ENCODE measurements at places on chromosomes 12 and 14.

DNA sequence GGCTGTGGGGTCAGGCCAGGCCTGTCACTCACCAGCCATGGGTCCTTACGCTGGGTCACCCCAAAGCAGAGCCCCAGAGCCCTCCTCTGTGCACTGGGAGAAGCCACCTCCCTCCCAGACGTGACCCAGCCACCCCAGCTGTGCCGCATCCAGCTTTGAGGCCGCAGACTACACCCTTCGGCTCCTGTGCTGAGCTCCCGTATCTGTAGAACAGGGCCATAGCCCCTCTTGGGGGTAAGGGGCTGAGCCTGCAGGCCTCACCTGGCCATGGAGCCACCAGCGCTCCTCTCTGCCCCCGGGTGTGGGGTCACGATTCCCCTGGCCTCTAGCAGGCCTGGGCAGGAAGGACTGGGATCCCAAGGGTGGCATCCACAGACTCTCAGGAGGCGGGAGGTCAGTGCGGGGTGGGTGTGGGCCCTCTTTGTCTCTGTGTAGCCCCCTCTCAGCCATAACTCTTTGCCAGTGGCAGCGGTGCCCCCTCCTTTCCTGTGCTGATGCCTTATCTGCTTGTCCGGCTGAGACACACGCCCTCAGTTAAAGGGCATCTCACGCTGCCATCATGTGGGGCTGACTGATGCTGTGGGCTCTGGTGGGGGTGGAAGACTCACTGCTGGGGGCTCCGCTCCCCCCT is 16.3 kb downstream of the ASPG start:
- no peak for DNase-seq

DNA sequence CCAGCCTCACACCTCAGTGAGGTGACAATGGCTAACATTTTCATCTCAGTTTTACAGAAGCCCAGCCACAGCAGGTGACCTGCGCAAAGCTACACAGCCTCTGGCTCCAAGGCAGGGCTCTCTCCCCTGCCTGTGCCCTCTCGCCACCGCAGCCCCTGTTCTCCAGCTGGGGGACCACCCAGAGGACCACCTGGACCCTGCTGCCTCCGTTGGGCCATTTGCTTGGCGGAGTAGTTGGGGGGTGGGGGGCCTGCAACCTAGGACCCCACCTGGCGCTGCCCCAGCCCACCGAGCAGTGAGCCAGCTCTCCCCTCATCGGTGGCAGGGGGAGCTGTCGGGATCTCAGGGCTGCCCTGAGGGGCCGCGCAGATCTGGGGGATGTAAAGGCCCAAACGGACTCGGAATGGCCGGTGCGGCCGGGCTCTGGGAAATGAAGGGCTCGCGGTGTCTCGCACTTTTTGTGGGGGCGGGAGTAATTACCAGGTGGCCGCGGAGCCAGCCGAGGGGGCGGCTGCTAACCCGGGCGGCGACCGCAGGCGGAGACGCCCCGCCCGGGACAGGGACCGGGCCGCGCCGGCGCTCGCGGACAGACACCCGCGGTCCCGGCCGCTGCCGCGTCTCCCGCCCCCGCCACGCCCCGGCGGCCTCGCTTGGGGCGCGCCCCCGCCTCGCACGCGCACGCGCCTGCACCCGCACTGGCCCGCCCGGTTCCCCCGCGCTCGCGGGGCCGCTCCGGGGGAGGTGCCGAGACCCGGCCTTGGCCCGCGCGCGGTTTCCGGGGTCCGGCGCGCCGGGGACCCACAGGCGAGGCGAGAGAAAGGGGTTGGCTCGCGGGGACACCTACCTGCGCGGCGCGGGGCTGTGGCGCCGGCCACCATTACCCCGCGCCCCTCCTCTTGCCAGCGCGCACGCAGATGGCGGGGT is 8.6 kb upstream of the GPR68 start:
- DNase-seq, result peak; percentile 57

DNA sequence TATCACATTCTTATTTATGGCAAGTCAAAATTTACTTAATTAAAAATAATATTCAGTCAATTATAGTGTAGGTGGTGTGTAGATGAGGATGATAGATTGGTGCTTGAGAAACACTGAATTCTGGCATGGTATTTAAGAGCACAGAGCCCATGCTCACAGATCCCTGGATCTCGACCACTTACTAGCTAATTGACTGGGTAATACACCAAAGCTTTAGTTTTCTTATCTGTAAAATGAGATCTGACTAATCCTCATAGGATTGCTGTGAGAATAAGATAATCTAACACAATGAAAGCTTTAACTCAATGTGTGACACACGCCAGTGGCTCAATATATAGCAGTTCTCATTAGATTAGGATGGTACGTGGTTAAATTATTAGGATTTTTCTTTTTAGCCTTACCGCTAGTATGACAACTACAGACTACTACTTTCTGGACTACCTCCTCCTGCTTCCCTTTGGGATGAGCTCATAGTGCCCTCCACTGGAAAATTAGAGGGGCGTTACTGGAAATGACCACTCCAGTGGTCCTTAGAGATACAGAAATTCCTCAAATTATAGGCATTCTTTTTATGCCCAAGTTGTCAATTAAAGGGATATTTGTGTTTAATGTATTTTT is 482.8 kb upstream of the TBX3 start:
- DNase-seq, result no peak

DNA sequence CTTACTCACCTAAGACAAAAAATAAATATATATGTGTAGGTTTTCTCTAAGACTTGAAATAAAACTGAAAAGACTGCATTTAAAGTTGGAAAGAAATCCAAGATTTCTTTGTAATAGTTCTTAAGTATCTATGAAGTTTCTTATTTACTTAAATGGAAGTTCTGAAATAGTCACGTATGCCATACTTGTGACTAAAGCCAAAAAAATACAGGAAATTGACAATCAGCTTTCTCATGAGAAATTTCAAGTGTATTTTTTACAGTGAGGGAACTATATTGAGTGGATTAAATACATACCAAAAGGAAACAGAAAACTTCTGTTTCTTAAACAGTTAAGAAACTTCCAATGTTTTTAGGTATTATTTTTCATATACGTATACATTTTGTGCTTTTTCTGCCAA is 188.1 kb downstream of the DPY19L2 start:
- DNase-seq, result no peak

DNA sequence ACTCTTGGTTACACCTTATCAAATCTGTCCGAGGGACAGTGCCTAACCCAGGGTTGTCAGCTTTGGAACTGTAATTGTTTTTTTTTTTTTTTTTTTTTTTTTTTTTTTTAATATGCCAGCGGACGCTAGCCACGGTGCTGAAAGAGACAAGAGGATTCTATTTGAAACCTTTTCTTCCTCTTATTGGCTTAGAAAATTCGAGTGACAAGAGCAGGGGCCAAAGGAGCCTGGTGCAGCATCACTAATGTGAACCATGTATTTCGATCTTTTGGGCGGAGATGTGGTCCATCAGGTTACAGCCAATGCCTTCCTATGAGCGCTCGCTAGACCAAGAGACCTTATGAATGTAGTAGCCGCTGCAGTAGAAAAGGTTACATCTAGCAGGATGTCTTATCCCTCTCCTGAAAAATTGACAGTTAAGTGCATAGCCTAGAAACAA is 922 bp downstream of the PTPRR start:
- no peak for DNase-seq

DNA sequence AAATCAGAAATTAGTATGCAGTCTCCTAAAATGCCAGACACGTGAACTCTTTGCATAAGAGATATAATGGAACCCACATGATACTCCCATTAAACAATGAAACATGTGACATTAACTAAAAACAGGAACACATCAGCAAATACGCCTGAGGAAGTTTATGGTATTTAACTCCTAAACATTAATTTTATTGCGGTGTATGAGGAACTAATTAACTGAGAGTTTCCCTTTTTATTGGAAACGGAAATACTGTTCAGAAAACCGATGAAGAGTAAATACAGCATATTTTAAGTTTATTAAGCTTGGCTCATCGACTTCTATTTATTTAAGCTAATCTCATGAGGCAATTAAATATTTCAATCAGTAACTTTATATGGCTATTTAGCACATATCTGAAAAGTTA is 290.3 kb downstream of the SOX5 start:
- DNase-seq, result no peak

DNA sequence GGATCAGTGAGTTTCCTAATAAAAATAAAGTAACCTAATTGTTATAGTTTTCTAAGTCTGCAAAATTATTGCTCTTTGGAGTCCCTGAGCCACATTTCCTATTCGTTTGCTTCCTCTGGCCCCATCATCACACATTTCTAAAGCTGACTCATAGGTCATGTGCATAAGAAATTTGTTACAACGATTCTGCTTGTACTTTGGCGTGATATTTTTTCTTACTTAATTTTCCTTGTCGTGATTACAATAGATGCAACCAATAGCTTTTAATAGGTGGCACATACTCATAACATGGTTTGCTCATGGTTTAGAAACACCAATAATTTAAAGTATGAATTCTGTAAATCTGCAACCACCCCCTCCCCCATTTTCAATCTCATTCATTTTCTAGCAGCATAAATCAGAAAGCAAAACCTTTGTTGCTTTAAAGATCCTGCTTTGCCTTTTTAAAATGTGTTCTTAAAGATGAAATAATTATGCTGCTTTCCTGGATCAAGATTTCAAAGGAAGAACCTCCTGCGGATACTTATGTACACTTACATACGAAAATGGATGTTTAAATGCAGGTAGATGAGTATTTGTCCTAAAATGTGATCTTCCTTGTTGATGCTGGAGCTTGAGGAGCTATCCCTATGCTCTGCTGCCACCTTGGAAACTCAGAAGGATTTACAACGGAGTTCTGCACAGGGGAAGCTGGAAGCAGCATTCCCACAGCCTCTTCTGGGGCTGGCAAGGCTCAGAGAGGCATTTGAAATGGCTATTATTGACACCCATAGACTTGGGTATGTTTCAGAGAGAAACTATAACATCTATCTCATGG is 1.7 kb upstream of the FLRT2 start:
- no peak for DNase-seq

DNA sequence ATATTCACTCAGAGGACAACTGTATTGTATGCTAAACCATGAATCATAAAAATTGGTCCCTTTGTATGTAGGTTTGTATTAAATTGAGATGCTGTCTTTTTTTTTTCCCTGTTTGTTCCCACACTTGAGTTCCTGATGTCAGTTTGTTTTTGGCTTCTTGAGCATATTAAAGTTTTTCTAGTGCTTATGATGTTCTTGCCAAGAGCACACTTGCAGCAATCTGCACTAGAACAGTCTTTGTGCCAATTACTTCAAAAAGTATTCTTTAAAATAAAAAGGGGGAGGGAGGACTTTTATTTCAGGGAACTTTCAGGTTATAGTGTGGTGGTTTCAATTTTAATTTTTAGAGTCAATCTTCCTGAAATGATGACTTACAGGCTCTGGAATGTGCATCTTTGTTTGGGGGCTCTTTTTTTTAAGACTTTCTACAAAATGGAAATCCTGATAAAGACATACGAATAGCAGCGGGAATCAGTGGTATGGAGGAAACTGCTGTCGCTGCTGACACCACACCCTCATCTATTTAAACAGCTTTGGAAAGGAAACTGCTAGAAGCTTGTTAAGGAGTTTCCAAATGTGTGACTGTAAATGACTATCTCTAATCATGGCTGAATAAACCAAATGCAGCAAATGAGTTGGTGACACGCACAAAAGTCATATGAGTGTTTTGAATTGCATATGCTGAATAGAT is 188.6 kb downstream of the EGLN3 start:
- DNase-seq, result no peak

DNA sequence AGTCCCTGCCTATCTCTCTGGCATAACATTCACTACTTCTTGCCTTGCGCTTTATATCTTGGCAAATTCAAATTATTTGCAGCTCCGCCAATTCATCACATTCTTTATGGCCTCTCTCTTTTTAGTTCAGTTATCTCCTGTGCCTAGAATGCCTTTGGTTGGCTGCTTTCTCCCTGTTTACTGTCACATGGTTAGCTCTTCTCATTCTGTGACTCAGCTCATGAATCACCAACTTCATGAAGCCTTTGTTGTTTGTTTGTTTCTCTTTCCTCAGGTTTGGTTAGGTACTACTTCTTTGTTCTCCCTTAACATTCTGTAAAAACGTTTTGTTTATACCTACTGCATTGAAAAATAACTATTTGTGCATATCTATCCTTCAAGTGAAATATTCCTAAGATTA is 376.5 kb upstream of the GARIN6 start:
- DNase-seq, result no peak

GRCh38 chr14:99745307-99745951 is 47.8 kb upstream of the EML1 start:
- DNase-seq, result no peak

GRCh38 chr14:100369019-100369418 is 45.9 kb downstream of the SLC25A47 start:
- no peak for DNase-seq

DNA sequence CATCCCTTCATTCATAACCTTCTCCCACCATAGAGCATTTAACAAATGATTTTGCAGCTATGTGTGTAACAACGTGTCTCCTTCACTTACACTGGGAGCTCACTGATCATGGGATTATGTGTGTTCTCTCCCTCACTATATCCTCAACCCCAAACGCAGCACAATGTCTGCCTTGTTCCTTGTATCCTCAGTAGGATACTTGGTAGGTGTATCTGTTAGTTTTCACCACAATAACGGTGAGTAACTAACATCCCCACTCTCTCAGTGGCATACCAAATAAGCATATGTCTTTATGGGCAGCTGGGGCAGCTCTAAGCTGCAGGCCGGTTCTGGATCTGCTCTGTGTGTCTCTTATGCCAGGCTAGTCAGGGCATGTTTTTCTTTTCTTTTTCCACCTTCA is 166.7 kb upstream of the PWP1 start:
- DNase-seq, result no peak

GRCh38 chr12:32229971-32230612 is 123.4 kb downstream of the BICD1 start:
- no peak for DNase-seq

- no peak for DNase-seq
These were observed 145.0 kb downstream of the RIMBP2 start for GRCh38 chr12:130571089-130571488.

- no peak for DNase-seq
These were observed 50.5 kb downstream of the HSPB8 start for GRCh38 chr12:119229205-119229604.

DNA sequence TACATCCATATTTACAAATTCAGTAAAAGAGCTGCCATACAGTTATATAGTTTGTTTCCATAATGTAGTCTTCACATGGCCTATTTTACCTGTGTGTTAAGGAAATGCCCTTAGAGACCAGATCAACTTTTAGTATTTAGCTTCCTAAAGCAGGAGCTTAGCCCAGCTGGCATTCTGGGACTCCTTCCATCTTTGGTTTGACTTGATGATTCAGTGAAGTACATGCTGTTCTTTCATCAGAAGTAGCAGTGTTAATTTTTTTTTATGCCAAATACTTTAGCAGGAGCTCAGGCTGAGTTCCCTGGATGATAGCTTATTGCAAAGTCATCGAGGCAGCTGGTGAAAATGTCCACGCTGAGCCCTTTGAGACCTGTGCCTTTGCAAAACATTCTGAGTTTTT is 101.0 kb downstream of the FOXG1 start:
- no peak for DNase-seq

DNA sequence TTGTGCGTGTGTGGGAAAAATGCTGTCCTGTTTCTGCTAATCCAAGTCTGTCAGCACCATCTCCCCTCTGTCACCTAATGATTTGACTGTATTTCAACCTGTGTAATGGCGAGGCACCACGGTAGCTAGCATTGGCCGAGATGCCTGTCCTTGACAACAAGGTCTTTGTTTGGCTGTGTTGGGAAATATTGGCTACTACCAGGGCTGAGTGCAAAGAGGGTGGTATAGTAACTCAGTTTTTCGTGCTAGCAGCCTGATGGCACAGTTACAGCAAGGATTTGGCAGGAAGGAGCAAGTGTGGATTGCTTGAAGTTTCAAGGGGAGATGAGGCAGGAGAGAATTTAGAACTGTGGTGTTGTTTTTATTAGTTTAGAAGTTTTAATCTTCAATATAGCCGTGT is 440.3 kb upstream of the RGS6 start:
- DNase-seq, result no peak
